ENCODE measurements at places on chromosomes 2 and 18.

DNA sequence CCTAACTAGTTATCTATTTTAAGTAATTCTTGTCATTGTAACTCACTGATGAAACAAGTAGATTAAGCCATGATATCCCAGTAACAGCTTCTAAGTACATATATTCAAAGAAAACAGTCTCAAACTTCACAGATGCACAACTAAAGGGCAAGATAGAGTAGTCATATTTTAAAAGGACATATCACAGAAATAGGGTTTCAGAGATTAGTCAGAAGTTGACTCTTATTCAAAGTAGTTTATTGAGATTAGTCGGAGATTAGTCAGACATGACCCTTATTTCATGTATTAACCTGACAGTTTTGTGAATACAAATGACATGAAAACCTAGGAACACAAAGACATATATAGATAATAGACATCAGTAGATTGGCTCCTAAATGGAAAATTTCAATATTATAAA, 15.9 kb upstream of the CHAC2 start:
- H3K4me1 ChIP-seq: no peaks in the 10 kb centered on the region
- H3K36me3 ChIP-seq: peaks cover 23% of the 10 kb centered on the region
- H3K27me3 ChIP-seq: no peaks in the 10 kb centered on the region
- H3K4me3 ChIP-seq: no peak overlapping the region
- DNase-seq: no peak
- no peak overlapping the region for H3K27ac ChIP-seq

- no peaks in the 10 kb centered on the region for H3K4me1 ChIP-seq
- H3K36me3 ChIP-seq: no peaks in the 10 kb centered on the region
- DNase-seq: peak; percentile 38
- H3K27me3 ChIP-seq: peaks cover 13% of the 10 kb centered on the region
Observed at GRCh38 chr2:1864301-1864980, 120.1 kb upstream of the PXDN start.

GRCh38 chr2:238665919-238666318, 182.0 kb upstream of the TWIST2 start:
- H3K27me3 ChIP-seq: no peaks in the 10 kb centered on the region
- no peak for DNase-seq
- no peak overlapping the region for H3K27ac ChIP-seq
- H3K4me1 ChIP-seq: no peaks in the 10 kb centered on the region

DNA sequence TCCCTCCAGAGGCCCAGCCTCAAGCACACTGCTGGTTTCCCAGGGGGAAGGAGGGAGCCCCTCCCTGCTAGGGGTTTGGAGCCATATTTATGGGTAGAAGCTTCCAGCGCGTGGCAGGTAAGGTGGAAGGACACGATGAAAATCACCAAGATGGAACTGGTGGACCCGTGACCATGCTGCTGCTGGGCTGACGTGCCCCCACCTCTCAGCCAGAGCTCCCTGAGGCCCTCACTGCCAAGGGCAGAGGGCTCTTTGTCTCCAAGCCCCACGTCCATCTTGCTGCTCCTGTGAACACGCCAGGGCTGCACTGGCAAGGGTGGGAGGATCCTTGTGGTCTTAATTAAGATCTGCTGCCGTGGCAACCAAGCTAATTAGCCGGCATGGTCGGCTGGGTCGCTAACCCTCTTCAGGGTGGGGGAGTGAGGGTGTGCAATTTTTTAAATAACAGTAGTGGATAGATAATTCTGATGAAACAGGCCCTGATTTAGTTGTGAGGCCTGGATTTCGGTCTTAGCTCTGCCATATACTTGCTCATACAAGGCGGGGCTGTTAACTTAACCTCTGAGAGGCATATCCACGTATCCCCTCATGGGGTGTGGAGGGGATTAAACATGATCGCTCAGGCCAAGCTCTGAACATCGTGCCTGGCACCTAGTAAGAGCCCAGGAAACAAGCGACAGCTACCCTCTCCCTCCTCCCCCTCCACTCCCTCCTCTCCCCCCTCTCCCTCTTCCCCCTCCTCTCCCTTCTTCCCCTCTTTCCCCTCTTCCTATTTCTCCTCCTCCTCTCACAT, 232.8 kb downstream of the CELF4 start:
- no peaks in the 10 kb centered on the region for H3K27me3 ChIP-seq
- H3K36me3 ChIP-seq: no peaks in the 10 kb centered on the region
- no peak for DNase-seq
- H3K27ac ChIP-seq: no peak overlapping the region

GRCh38 chr2:225027061-225027762, 15.1 kb downstream of the DOCK10 start:
- DNase-seq: no peak
- H3K36me3 ChIP-seq: no peaks in the 10 kb centered on the region
- H3K4me3 ChIP-seq: no peak overlapping the region
- no peaks in the 10 kb centered on the region for H3K4me1 ChIP-seq
- no peaks in the 10 kb centered on the region for H3K27me3 ChIP-seq
- no peak overlapping the region for H3K27ac ChIP-seq

- no peaks in the 10 kb centered on the region for H3K27me3 ChIP-seq
- peak overlapping the region; percentile 84 for H3K4me3 ChIP-seq
- no peaks in the 10 kb centered on the region for H3K36me3 ChIP-seq
- H3K4me1 ChIP-seq: no peaks in the 10 kb centered on the region
- peak; percentile 91 for DNase-seq
Observed at GRCh38 chr18:34493099-34493544, 217.0 kb upstream of the DTNA start.

GRCh38 chr2:24875272-24875671, 44.8 kb downstream of the ADCY3 start:
- no peaks in the 10 kb centered on the region for H3K36me3 ChIP-seq
- DNase-seq: peak; percentile 33
- H3K4me1 ChIP-seq: no peaks in the 10 kb centered on the region
- H3K27ac ChIP-seq: no peak overlapping the region
- no peaks in the 10 kb centered on the region for H3K27me3 ChIP-seq
- no peak overlapping the region for H3K4me3 ChIP-seq

- H3K4me3 ChIP-seq: no peak overlapping the region
- H3K36me3 ChIP-seq: no peaks in the 10 kb centered on the region
- H3K27me3 ChIP-seq: no peaks in the 10 kb centered on the region
- H3K27ac ChIP-seq: no peak overlapping the region
- no peak for DNase-seq
Observed at GRCh38 chr18:57051657-57052044, 95.2 kb upstream of the BOD1L2 start.

- H3K4me3 ChIP-seq: no peak overlapping the region
- DNase-seq: no peak
- no peak overlapping the region for H3K27ac ChIP-seq
- H3K27me3 ChIP-seq: no peaks in the 10 kb centered on the region
Observed at GRCh38 chr2:145601361-145601925, 1081.5 kb upstream of the ZEB2 start.

- H3K27ac ChIP-seq: no peak overlapping the region
- H3K4me3 ChIP-seq: no peak overlapping the region
- no peaks in the 10 kb centered on the region for H3K4me1 ChIP-seq
- DNase-seq: no peak
Observed at GRCh38 chr2:172155752-172156151, 53.1 kb upstream of the DLX2 start.

GRCh38 chr18:13973061-13973575, 57.8 kb upstream of the MC2R start:
- DNase-seq: peak; percentile 68
- H3K4me3 ChIP-seq: no peak overlapping the region
- no peaks in the 10 kb centered on the region for H3K36me3 ChIP-seq
- H3K4me1 ChIP-seq: no peaks in the 10 kb centered on the region
- H3K27me3 ChIP-seq: no peaks in the 10 kb centered on the region
- no peak overlapping the region for H3K27ac ChIP-seq

DNA sequence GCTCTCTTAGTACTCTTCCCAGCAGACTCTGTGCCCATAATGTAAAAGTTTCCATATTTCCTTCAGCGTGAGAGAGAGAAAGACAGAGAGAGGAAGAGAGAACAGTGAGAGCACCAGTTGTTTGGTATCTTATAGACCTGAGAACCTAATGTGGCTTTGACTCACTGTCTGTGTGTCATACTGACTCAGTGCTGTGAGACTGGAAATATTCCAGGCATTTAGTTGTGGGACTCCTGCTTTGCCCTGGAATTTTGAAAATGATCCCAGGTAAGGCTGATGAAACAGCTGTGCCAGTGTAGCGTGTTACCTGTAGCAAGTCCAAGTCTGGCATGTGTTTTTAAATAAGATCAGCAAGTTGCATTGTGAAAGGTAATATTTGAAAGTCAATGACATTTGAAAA, 87.9 kb upstream of the KCNH7 start:
- H3K36me3 ChIP-seq: no peaks in the 10 kb centered on the region
- no peaks in the 10 kb centered on the region for H3K27me3 ChIP-seq
- no peak overlapping the region for H3K4me3 ChIP-seq
- H3K4me1 ChIP-seq: no peaks in the 10 kb centered on the region
- H3K27ac ChIP-seq: no peak overlapping the region

- H3K27ac ChIP-seq: no peak overlapping the region
- H3K4me3 ChIP-seq: no peak overlapping the region
- no peaks in the 10 kb centered on the region for H3K4me1 ChIP-seq
- peaks cover 5% of the 10 kb centered on the region for H3K36me3 ChIP-seq
- no peak for DNase-seq
Observed at GRCh38 chr2:159564081-159564480, 52.3 kb downstream of the BAZ2B start.

GRCh38 chr2:30368258-30368657, 78.8 kb upstream of the LCLAT1 start:
- H3K27me3 ChIP-seq: no peaks in the 10 kb centered on the region
- no peak overlapping the region for H3K4me3 ChIP-seq
- H3K36me3 ChIP-seq: no peaks in the 10 kb centered on the region
- no peak for DNase-seq

GRCh38 chr2:110766291-110766690, 33.9 kb downstream of the ACOXL start:
- H3K27me3 ChIP-seq: peaks cover 35% of the 10 kb centered on the region
- H3K36me3 ChIP-seq: no peaks in the 10 kb centered on the region
- DNase-seq: no peak
- H3K4me1 ChIP-seq: peaks cover 3% of the 10 kb centered on the region
- no peak overlapping the region for H3K4me3 ChIP-seq

- H3K4me3 ChIP-seq: peak overlapping the region; percentile 85
- no peaks in the 10 kb centered on the region for H3K36me3 ChIP-seq
- H3K27me3 ChIP-seq: no peaks in the 10 kb centered on the region
- H3K27ac ChIP-seq: peak overlapping the region; percentile 100
- H3K4me1 ChIP-seq: no peaks in the 10 kb centered on the region
Observed at GRCh38 chr2:207167099-207167923, 1.6 kb upstream of the KLF7 start.

DNA sequence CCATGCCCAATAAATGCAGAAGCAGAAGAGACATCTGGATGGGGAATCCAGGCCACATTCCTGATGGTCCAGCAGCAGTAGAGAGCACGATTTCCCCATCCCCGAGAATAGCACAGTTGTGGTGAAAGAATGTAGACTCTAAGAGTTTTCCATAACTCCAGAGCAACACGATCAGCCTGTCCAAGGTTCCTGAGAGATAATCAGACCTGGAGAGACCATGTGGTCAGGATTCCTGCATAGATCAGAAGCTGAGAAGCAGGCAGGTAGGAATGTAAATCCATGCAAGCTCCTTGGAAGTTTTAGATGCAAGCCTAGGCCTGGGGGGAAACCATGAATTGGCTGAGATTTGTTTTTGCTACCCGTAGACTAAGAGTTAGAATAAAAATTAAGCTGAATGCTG, 34.2 kb upstream of the PTPRM start:
- H3K4me1 ChIP-seq: no peaks in the 10 kb centered on the region
- no peaks in the 10 kb centered on the region for H3K27me3 ChIP-seq
- H3K36me3 ChIP-seq: no peaks in the 10 kb centered on the region
- no peak for DNase-seq
- no peak overlapping the region for H3K4me3 ChIP-seq

- no peak for DNase-seq
- H3K27me3 ChIP-seq: no peaks in the 10 kb centered on the region
- H3K4me3 ChIP-seq: no peak within 1 kb of the TSS
- no peaks in the 10 kb centered on the region for H3K4me1 ChIP-seq
- H3K27ac ChIP-seq: no peak within 1 kb of the TSS
Observed at GRCh38 chr2:210315015-210315788, at the start of gene MYL1. TSS of gene MYL1 (minus strand) at chr2:210315174. CDS start at chr2:210315042, 132 bp downstream.

GRCh38 chr2:105843476-105844374, 99.0 kb downstream of the NCK2 start:
- no peak overlapping the region for H3K4me3 ChIP-seq
- peaks cover 21% of the 10 kb centered on the region for H3K4me1 ChIP-seq
- H3K27me3 ChIP-seq: no peaks in the 10 kb centered on the region
- peaks cover 6% of the 10 kb centered on the region for H3K36me3 ChIP-seq
- H3K27ac ChIP-seq: no peak overlapping the region
